ENCODE measurements at places on chromosomes 4 and X. TPM values are rescaled to one million over a fixed set of nuclear protein-coding genes. Genes with fewer than 3 reads are reported as not detected.

The DSPP gene
- total RNA-seq, result not detected

The MND1 gene
- 2.7 TPM for total RNA-seq

The C4orf54 gene
- under 0.01 TPM for total RNA-seq

The TRIM61 gene
- not detected for total RNA-seq

The CEP135 gene
- total RNA-seq, result 6.2 TPM

The EXOC1L gene
- not detected for total RNA-seq

The FAM184B gene
- total RNA-seq, result not detected

All from dermis microvascular lymphatic vessel endothelial cell (primary cell).